Stimulated activated CD8-positive, alpha-beta memory T cell treated with anti-CD3 and anti-CD28 coated beads, Interleukin-12 subunit alpha, Interleukin-12 subunit beta, amount 100 ng/mL, for 1 hour (primary cell): ENCODE measurements at places on chromosomes 6 and 20.

DNA sequence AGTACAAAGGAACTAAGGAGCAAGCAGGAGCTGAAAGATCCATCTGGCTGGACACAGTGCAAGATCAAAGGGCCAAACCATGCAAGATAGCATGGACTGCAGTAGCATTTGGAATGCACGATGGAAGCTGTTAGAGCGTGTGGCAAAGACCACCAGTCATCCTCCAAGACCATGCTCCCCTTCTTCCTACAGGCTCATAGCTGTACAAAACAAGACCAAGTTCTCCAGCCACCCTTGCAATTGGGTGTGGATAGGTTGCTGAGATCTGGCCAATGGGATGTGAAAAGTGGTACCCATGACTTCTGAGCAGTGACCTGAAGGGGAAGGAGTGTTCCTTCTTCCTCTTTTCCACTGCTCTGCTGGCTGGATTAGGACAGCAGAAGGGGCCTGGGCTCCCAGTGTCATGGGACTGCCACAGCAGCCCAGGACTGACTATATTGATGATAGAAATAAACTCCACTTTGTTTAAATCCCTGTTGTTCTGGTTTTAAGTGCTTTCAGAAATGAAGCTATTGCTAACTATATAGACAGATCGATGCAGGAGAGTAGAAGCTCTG is 64.9 kb downstream of the SLC22A23 start:
- no peak for DNase-seq

DNA sequence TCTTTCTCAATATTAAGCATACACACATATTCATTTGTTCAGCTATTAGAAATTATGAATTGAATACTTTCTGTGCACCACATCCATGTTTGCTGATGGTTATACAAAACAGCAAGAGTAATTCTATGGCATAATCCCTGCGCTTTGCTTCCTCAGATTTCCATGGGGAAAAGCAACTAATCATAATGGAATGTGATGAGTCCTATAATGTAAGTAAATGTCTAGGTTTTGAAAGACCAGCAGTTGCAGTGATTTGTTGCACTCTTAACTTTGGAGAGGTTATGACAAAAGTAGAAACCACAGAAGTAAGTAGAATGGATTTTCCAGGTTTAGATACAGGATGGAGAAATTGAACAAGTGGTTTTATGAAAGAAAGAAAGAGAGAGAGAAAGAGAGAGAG is 652.1 kb downstream of the CBLN4 start:
- DNase-seq = no peak

DNA sequence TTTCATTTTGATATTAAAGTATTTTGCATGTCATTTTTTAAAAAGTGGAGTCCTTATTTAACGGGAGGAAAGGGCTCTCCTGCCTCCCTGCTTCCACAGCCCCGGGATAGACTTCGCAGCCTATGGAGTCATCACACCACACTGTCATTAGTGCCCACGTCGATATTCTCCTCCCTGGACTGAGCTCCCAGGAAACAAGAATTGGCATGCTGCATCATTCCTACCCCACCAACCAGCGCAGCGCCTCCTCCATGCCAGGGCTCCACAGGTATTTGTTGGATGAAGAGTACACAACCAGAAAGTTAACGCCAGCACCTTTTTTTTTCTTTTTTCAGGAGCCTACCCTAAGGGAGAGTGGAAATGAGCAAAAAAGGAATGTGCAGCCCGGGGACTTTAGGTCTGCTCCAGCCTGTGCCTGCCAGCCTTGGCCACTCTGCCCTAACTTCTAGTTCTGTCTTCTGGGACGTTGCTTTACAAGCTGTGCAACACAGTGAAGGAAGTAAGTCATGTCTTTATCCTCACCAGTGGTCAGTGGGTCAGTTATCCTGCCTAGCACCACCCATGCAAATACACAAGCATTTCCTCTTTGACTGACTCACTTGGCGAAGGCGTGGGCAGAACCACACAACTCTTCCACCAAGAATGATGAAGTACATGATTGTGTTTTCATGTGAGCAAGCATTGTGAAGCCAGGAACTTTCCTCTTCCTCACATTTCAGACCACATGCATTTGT is 180.7 kb upstream of the UST start:
- no peak for DNase-seq

GRCh38 chr6:106966229-106966628 is 8.3 kb downstream of the CD24 start:
- no peak for DNase-seq

GRCh38 chr6:108123946-108124345 is 41.9 kb upstream of the NR2E1 start:
- DNase-seq = no peak
